ENCODE measurements at places on chromosomes 4 and X. TPM values are rescaled to one million over a fixed set of nuclear protein-coding genes. Genes with fewer than 3 reads are reported as not detected.
A peak's percentile ranks its signal among the peaks of the same experiment; 100 is the strongest.

- no peak overlapping the region for H3K27ac ChIP-seq
- DNase-seq = no peak
- no peaks in the 10 kb centered on the region for H3K36me3 ChIP-seq
These were observed 56.6 kb downstream of the ANAPC10 start for GRCh38 chr4:145041378-145041777.

- H3K4me3 ChIP-seq = no peak overlapping the region
- no peaks in the 10 kb centered on the region for H3K27me3 ChIP-seq
- no peak for DNase-seq
- peaks cover 5% of the 10 kb centered on the region for H3K4me1 ChIP-seq
- no peaks in the 10 kb centered on the region for H3K36me3 ChIP-seq
- H3K27ac ChIP-seq = no peak overlapping the region
These were observed 26.8 kb upstream of the SPARCL1 start for GRCh38 chr4:87555773-87556619.

GRCh38 chr4:186627226-186627865, 72.0 kb upstream of the MTNR1A start:
- no peak for DNase-seq
- H3K36me3 ChIP-seq = peaks cover 53% of the 10 kb centered on the region
- H3K27me3 ChIP-seq = no peaks in the 10 kb centered on the region
- H3K27ac ChIP-seq = no peak overlapping the region

Gene SMC1A
- 129 TPM for total RNA-seq

Gene TCP11X2
- total RNA-seq = not detected

- peaks cover 99% of the 10 kb centered on the region for H3K27me3 ChIP-seq
- no peak for DNase-seq
- H3K36me3 ChIP-seq = no peaks in the 10 kb centered on the region
- H3K27ac ChIP-seq = no peak overlapping the region
These were observed 16.6 kb upstream of the PITX2 start for GRCh38 chr4:110639207-110640090.

GRCh38 chr4:125741825-125742452, 427.2 kb downstream of the FAT4 start:
- peaks cover 5% of the 10 kb centered on the region for H3K36me3 ChIP-seq
- DNase-seq = no peak
- H3K27me3 ChIP-seq = no peaks in the 10 kb centered on the region

Gene TCEAL9
- 42.8 TPM for total RNA-seq

GRCh38 chr4:10003666-10004065, 17.6 kb downstream of the SLC2A9 start:
- H3K27ac ChIP-seq = no peak overlapping the region
- H3K4me3 ChIP-seq = no peak overlapping the region
- DNase-seq = no peak
- H3K36me3 ChIP-seq = no peaks in the 10 kb centered on the region
- peaks cover 6% of the 10 kb centered on the region for H3K4me1 ChIP-seq

DNA sequence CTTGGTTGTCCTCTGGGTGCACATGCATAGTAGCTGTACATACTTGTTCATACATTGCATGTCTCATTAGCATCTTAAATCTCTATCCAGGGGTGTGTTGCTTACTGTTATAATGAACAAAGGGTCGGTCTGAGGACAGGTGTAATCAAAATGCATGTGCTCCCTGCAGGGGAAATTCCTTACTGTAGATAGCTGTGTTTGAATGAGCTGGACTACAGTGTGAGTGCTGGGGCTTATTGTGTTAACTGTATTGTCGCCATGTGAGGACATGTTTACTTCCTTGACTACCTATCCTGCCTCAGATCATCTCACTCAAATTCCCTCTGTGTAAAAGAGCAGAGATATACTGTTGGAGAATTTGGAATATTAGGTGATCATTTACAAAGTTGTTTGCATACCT, 98.7 kb downstream of the KLHL34 start:
- DNase-seq = no peak
- no peak overlapping the region for H3K27ac ChIP-seq
- H3K36me3 ChIP-seq = peaks cover 8% of the 10 kb centered on the region
- no peak overlapping the region for H3K4me3 ChIP-seq

- no peak for DNase-seq
- peaks cover 3% of the 10 kb centered on the region for H3K36me3 ChIP-seq
- H3K4me3 ChIP-seq = no peak overlapping the region
- H3K27ac ChIP-seq = peak overlapping the region; percentile 46
- peaks cover 35% of the 10 kb centered on the region for H3K4me1 ChIP-seq
These were observed 8.8 kb downstream of the SH3D19 start for GRCh38 chr4:151316645-151317044.

Gene SPANXD
- not detected for total RNA-seq

DNA sequence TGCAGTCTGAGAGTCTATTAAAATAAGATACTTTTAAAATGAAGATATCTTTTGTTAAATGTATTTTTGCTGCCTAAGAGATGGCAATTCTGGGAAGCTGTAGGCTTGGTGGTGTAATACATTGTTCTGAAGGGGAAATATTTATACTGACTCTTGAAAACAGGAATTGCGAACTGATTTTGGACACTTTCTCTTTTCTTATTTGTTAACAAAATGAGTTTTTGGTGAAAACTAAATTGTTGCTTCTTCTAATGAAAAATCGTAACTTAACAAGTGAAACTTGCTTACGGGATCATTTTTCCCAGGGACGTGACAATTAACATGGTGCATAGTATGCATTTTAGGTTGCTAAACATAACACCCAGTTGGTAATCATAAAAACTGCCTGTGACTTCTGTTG, 71.0 kb downstream of the RAPGEF2 start:
- no peak for DNase-seq
- H3K4me1 ChIP-seq = peaks cover 25% of the 10 kb centered on the region
- no peaks in the 10 kb centered on the region for H3K36me3 ChIP-seq
- no peak overlapping the region for H3K4me3 ChIP-seq
- no peak overlapping the region for H3K27ac ChIP-seq

DNA sequence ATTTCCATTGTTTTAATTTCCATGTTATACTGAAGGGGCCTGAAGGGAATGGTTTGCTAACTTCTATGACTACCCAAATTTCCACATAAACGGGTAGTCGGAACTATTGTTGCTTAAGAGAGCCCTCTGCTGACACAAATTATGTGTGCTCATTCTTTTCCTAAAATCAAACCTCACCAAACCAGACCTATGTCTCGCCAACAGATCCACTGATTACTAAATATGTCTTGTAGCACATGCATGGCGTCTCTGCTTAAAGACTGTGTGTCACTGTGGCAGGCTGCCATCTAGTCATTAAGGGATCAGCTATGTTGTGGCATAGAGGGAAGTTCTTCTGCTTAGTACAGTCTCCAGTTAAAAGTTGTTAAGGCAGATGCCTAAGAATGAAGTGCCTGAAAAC, 25.1 kb downstream of the PIR start:
- DNase-seq = no peak
- H3K4me3 ChIP-seq = no peak overlapping the region
- H3K27me3 ChIP-seq = no peaks in the 10 kb centered on the region
- peak overlapping the region; percentile 1 for H3K27ac ChIP-seq
- H3K36me3 ChIP-seq = peaks cover 7% of the 10 kb centered on the region
- H3K4me1 ChIP-seq = peaks cover 10% of the 10 kb centered on the region

DNA sequence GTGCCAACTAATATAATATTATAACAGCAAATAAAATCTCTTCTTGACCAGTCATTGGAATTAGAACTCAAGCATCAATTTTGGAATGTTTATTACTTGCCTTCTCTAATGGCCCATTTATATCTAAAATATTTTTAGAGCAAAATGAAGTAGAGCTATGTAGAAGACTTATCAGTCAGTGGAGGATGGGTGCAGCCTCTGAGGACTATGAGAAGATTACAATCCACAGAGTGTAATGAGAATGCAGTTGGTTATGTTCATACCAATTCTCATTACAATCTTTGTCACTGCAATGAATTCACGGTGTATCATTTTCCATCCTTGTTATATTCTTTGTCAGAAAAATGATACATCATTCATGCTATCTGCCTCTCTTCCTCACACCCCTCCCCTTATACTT, 878.1 kb downstream of the CENPC start:
- H3K36me3 ChIP-seq = no peaks in the 10 kb centered on the region
- no peaks in the 10 kb centered on the region for H3K4me1 ChIP-seq
- H3K4me3 ChIP-seq = no peak overlapping the region
- no peak overlapping the region for H3K27ac ChIP-seq
- no peak for DNase-seq

GRCh38 chr4:173151496-173151895, 17.1 kb upstream of the GALNT7 start:
- H3K4me1 ChIP-seq = no peaks in the 10 kb centered on the region
- H3K36me3 ChIP-seq = no peaks in the 10 kb centered on the region
- H3K4me3 ChIP-seq = no peak overlapping the region

Data from neural crest cell (in vitro differentiated cells).